Ureter (tissue), 1 donor: ENCODE measurements at places on chromosomes 2 and 18. TPM values are rescaled to one million over a fixed set of nuclear protein-coding genes. Genes with fewer than 3 reads are reported as not detected.

TUBB8B gene
- not detected for total RNA-seq

SH3RF3 gene
- 8.0 TPM for total RNA-seq

GPR45 gene
- total RNA-seq = not detected

LBX2 gene
- total RNA-seq = 0.36 TPM

UGT1A5 gene
- 21.3 TPM for total RNA-seq

SOX11 gene
- not detected for total RNA-seq

ALLC gene
- not detected for total RNA-seq

NCOA1 gene
- 69.9 TPM for total RNA-seq

GPR39 gene
- 13.2 TPM for total RNA-seq

ATP8B1 gene
- total RNA-seq = 171 TPM

KIF1A gene
- total RNA-seq = 1.2 TPM

CHRNG gene
- total RNA-seq = not detected

ARHGAP15 gene
- total RNA-seq = 12.4 TPM
